Kidney (tissue), 22 donors: ENCODE measurements at places on chromosomes 6 and 20.

DNA sequence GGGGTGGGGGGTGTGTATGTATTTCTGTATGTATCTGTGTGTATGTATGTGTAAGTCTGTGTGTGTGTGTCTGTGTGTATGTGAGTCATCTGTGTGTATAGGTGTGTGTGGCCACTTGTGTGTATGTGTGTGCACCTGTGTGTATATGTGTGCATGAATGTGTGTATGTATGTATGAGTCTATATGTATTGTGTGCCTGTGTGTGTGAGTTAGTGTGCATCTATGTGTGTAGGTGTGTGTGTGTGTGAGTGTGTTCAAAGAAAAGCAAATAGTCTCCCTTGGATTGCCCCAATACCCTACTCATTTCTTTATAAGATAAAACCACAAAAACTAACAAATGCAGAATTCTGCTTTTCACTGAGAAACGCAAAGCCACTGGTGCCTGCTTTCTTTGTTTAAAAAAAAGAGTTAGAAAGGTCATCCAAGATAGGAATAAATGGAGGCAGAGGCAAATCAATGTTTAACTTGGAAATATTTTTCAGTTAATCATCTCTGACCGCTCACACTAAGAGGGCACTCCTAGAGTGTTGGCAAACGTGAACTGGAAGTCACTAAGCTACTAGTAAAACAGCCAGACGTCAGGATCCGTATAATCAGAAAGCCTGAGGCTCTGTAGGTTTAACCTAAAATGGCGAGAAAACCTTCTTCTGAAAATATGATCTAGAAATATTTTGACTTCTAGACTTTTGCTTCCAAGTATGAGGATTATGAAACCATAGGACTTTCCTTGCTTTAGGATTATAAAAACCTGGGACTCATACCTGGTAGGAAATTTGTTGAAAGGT is 37.4 kb upstream of the JAG1 start:
- DNase-seq = peak; percentile 15

DNA sequence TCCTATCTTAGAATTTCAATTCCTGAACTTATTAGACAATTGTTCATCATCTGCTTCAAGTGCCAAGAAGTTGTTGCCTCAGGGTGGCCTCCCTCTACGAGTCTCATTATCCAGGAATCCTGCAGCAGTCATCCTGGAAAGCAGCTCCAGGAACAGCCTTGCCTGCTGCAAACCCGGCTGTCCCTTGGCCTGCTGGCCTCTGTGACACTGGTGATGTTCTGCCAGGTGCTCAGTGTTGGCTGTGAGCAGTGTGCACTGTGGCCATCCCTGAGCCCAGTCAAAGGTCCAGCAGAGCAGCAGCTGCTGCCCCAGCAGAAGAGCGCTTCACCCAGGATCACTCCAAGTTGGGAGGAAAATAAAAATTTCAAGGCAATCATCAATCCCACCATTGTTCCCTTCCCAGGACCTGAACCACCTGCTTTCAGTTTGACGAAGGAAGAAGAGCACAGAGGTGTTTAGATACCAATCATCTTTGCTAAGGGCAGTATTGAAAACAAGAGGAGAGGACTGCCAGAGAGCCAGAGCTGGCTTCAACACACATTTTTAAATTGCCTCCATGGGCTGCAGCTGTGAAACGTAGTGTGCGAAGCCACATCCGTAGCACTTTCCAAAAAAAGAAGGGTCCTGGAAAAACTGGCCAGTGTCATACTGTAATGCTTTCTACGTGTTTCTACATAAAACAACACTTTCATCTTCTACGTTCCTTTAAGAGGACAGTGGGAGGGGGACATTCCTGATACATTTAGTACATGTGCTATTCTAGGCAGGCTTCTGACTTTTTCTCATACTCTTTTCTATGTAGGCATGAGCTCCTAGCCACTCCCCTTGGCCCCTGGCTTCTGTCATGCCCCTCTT is 7.2 kb upstream of the FAM50B start:
- DNase-seq = no peak

DNA sequence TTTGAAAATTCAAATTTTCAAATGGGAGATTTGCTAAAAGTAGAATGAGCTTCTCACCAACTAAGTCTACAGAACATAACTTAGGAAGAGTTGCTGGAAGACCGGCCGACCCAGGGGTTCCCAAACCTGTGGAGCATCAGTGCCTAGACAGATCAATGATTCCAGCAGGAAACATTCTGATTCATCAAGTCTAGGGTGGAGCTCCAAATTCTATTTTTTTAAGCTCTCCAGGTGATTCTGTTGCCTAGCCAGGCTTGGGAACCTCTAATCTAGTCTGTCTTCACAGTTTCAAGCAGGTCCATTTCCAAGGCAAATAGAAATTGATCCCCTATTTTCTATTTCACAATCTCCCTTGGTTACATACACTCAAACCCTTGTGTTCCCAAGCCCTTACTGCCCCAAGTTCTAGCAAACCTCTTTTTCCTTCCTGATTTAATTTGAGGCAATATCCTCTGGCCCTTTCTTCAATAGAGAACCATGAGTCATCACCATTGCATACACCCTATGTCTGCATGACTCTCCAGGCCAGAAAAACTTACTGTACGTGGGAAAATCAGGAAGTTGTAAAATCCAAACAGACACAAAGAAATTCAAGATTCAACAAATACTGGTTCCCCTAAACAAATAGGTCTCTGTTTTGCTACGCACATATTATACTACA is 8.9 kb downstream of the ATXN1 start:
- no peak for DNase-seq

GRCh38 chr20:58646703-58647102 is 4.4 kb upstream of the STX16 start:
- DNase-seq = peak; percentile 30

GRCh38 chr6:80607811-80608391 is 501.4 kb downstream of the BCKDHB start:
- no peak for DNase-seq

DNA sequence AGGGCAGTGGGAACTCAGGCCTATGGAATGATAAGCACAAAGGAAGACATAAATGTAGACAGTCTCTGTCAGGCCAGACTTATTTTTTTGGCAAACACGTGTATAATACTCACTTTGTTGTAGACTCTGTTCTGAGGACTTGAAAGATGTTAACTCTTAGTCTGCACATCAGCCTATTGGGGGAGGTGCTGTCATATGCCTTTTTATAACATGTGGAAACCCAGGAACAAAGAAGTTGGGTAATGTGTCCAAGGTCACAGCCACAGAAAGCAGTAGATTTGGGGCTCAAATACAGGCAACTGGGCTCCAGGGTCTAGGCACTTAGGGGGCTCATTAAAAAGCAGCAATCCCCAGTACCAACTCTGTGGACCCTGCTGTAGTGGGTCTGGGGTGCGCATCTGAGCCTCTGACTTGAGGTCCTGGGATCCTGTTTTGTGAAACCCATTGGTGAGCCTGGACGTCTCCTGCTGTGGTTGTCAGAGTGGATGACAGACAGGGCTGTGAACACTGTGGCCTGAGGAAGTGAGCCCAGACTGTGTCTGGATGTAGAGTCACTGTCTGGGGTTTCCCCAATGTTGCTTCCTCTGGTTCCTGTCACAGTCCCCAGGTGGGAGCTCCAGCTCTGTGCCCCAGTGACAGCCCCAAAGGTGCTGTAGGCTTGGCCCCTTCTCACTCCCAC is 50.0 kb downstream of the CDH26 start:
- no peak for DNase-seq

- peak; percentile 39 for DNase-seq
These were observed 24.6 kb downstream of the SPATA2 start for GRCh38 chr20:49890471-49891361.

- no peak for DNase-seq
These were observed 159.8 kb downstream of the NRN1 start for GRCh38 chr6:5846889-5847288.

- no peak for DNase-seq
These were observed 99.1 kb downstream of the GJA10 start for GRCh38 chr6:89993411-89993810.

- DNase-seq = no peak
These were observed 626.0 kb downstream of the RNF144B start for GRCh38 chr6:19013026-19013705.

DNA sequence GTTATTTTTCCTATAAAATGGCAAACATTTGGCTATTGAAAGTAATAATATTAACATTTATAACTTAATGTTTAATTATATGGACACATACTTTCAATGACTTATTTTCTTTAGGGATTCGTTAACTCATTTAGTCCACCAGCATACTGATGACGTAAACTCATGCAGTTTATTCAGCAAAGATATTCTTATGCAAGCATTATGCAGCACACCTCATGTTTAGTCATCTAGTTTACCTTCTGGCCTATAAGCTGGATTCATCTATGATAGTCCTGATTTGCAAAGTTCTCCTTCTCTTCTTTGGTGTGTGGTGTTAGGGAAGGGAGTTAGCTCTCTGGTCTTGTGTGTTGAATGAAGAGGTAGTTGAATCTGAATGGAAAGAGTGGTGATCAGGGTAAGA is 60.0 kb downstream of the OR2J2 start:
- DNase-seq = no peak

DNA sequence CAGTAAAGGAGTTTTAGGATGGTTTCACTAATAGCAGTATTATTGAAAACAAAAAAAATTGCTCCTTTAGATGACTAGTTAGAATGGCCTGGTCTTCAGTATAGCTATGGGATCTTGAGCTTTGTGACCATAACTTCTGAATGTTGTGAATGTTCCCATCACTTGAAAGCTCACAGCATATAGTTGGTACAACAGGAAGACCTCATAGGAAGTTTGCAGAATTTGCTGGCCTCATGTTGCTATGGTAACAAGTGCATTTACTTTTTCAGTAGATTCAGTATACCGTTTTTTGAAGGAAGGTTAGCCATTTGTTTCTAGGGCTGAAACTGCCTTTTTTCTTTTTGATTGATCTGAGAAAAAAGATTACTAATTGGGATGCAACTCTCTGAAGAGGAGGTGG is 8.3 kb downstream of the PHF3 start:
- no peak for DNase-seq

DNA sequence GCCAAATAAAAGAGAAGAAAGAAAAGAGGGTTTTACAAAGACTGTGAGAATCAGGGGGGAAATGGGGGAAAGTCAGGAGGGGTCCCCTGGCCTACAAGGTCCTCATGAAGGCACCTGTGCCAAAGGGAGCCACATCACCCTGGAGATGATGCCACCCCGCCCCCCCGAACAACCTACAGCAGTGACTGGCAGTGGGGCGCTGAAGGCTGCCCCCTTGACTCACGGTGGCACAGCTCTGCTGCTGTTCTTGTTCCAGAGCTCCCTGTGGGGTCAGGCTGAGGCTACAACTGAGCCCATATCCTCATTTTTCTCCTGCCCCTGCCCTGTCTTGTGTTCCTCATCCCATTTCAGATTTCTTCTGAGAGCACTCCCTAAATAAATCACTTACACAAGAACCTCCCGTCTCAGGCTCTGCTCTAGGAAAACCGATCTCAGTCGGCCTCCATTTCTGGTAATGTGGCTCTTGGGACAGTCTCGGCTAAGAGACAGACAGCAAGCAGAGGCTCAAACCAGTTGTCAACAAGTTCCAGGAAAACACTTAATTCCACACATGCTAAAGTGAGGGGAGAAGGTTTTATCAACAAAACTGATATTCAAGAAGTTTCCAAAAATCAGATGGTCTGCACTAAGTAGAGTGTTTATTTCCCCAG is 105.7 kb downstream of the SNAP25 start:
- no peak for DNase-seq

- no peak for DNase-seq
These were observed 106.9 kb downstream of the RNGTT start for GRCh38 chr6:88856566-88856965.

- DNase-seq = no peak
These were observed 1.9 kb downstream of the BTBD3 start for GRCh38 chr20:11919581-11919980.

DNA sequence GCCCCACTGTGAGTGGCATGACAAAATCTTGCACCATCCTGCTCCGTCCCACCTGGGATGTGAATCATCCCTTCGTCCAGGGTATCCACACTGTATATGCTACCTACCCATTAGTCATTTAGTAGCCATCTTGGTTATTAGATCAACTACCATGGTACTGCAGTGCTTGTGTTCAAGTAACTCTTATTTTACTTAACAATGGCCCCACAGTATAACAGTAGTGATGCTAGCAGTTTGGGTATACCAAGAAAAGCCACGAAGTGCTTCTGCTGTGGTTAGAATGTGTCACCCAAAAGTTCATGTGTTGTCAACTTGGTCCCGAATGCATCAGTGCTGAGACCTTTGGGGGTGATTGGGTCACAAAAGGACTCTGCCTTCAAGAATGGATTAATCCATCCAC is 11.7 kb downstream of the OSER1 start:
- no peak for DNase-seq

- no peak for DNase-seq
These were observed 1.6 kb downstream of the MAP3K5 start for GRCh38 chr6:136790411-136791295.

GRCh38 chr6:75263401-75263750 is 19.8 kb upstream of the COX7A2 start:
- DNase-seq = no peak

- DNase-seq = no peak
These were observed 11.3 kb downstream of the RAMACL start for GRCh38 chr6:166575205-166575604.

GRCh38 chr6:166635013-166635970 is 8.2 kb upstream of the RPS6KA2 start:
- DNase-seq = no peak

- no peak for DNase-seq
These were observed 46.5 kb downstream of the RRBP1 start for GRCh38 chr20:17635332-17636244.

GRCh38 chr6:148451690-148452089 is 109.1 kb downstream of the SASH1 start:
- DNase-seq = no peak

DNA sequence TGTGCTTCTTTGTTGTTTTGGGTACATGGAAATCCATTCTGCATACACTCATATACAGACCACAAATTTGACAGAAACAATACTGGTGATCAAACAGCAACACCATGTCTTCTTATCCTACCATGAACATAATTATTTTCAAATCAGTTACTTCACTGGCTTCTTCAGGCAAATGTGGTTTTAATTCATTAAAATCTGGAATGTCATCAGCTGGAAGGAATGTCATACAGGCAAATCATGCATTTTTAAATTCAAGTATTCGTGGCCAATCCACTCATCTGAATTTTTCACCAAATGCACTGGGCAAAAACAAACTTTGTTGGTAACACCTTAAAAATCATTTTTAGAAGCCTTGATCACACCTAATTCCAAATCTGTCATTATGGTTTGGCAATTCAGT is 59.3 kb downstream of the KIF6 start:
- DNase-seq = no peak

- no peak for DNase-seq
These were observed 103.2 kb downstream of the TOX2 start for GRCh38 chr20:44017905-44018258.

GRCh38 chr6:107186047-107186446 is 70.7 kb upstream of the BEND3 start:
- DNase-seq = no peak

- no peak for DNase-seq
These were observed 304.5 kb downstream of the PRL start for GRCh38 chr6:21992178-21992967.

DNA sequence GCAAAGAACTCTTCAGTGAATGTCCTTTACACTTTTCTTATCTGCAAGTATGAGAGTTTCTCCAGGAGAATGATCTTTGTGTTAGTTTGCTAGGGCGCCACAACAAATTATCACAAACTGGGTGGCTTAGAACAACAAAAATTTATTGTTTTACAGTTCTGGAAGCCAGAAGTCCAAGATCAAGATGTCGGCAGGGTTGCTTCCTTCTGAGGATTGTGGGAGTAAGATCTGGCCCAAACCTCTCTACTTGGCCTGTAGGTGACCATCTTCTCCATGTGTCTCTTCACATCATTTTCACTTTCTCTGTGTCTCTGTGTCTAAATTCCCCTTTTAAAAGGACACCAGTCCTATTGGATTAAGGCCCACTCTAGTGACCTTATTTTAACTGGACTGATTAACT is 103.0 kb downstream of the ADTRP start:
- no peak for DNase-seq
